ENCODE measurements at places on chromosomes 16 and 17. TPM values are rescaled to one million over a fixed set of nuclear protein-coding genes. Genes with fewer than 3 reads are reported as not detected.

KRTAP9-2 gene
- total RNA-seq: not detected

PTRH2 gene
- 51.1 TPM for total RNA-seq

ATAD5 gene
- 26.2 TPM for total RNA-seq

B4GALNT2 gene
- total RNA-seq: 0.05 TPM

TP53TG3F gene
- total RNA-seq: not detected

DRC3 gene
- total RNA-seq: not detected

PLA2G10 gene
- total RNA-seq: not detected

DNAH17 gene
- total RNA-seq: 0.18 TPM

AATK gene
- total RNA-seq: 0.62 TPM

FBXO39 gene
- total RNA-seq: 0.29 TPM

HAS3 gene
- 0.73 TPM for total RNA-seq

CDH5 gene
- not detected for total RNA-seq

SPATA32 gene
- 0.56 TPM for total RNA-seq

GP1BA gene
- not detected for total RNA-seq

ALOX12B gene
- 0.51 TPM for total RNA-seq

NDUFB10 gene
- 134 TPM for total RNA-seq

RRAD gene
- 0.83 TPM for total RNA-seq

TNFSF12 gene
- total RNA-seq: 26.5 TPM

STAT5A gene
- 375 TPM for total RNA-seq

CD68 gene
- 2.4 TPM for total RNA-seq

TELO2 gene
- 95.3 TPM for total RNA-seq

CTRL gene
- total RNA-seq: 6.9 TPM

LPCAT2 gene
- 1.5 TPM for total RNA-seq

FN3K gene
- 2.7 TPM for total RNA-seq

CEP20 gene
- total RNA-seq: 36.7 TPM

RPUSD1 gene
- total RNA-seq: 49.9 TPM

CHMP6 gene
- total RNA-seq: 36.6 TPM

WNT3 gene
- total RNA-seq: not detected

FBXW10 gene
- total RNA-seq: not detected

CMTM2 gene
- 0.80 TPM for total RNA-seq

AXIN2 gene
- 4.9 TPM for total RNA-seq

KRT40 gene
- total RNA-seq: not detected

SRCAP gene
- 93.4 TPM for total RNA-seq

SOST gene
- total RNA-seq: not detected

PRSS36 gene
- total RNA-seq: 0.34 TPM

LPO gene
- not detected for total RNA-seq

MEFV gene
- total RNA-seq: not detected

CDH13 gene
- not detected for total RNA-seq

Measured in activated T-helper 1 cell treated with anti-CD3 and anti-CD28 coated beads, Interleukin-12 subunit alpha, Interleukin-12 subunit beta, Interleukin-2, Interleukin-4 antibody, amounts not matched to agents 30 ng/mL and 10 ng/mL and 1 ng/mL, durations not matched to agents 14 hours and 24 hours and 36 hours (primary cell).